ENCODE measurements at places on chromosomes 5 and 9.
A peak's percentile ranks its signal among the peaks of the same experiment; 100 is the strongest.

GRCh38 chr5:118076490-118076889 is 911.9 kb downstream of the DTWD2 start:
- DNase-seq, result no peak

DNA sequence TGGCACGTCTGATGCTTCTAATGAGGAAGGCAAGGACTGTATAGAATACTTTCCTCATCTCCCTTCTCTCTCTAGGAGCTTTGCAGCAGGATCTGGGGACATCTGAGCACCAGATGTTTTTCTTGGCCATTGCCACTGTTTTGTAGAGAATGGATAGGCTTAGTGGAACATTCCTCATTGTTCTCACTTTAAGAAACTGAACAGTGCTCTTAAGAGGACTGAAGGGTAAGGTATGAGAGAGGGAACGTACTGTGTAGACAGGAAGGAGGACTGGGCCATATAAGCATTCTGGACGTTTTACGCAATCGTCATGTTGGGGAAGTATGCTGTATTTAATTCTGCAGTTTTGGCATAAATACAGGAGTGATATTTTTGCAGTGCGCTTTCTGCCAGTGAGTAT is 70.6 kb downstream of the SMARCA2 start:
- DNase-seq, result no peak

- DNase-seq, result no peak
Observed at GRCh38 chr9:34601937-34602573, 9.8 kb downstream of the RPP25L start.

GRCh38 chr9:72952914-72953313 is at the start of gene ALDH1A1:
TSS of gene ALDH1A1 (minus strand) at chr9:72953053. CDS start at chr9:72953000, 53 bp downstream.
- DNase-seq, result no peak

DNA sequence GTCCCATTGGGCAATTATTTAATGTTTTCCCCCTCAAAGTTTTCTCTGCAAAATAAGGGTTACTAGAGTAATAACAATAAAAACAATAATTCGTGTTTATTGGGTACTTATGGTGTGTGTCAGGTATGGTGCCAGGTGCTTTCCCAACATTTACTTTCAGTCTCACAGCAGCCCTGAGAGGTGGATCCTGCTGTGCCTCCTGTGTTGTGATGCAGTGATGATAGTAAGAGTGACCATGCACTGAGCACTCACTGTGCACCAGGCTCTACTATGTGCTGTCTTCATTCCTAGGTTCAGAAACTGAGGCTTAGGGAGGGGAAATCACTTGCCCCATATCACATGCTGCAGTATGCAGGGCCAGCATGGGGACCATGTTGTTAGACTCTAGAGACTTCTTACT is 15.5 kb downstream of the OTULINL start:
- DNase-seq, result no peak

DNA sequence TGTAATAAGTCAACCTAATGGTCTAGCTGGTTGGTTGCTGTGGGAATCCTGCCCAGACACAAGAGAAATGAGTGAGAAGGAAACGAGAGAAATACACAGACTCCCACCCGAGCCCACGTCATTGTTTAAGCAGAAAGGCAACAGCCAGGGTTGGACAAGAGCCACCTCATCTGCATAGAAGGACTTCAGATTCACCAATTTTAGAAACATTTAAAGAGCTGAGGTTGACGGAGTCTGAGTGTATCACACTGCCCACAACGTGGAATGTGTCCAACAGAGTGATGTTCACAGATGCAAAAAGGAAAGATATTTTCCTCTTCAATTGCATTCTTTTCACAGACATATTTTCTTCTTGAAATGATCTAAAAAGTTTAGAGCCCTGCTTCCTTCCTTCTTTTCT is 349.5 kb downstream of the AGTPBP1 start:
- DNase-seq, result no peak

- no peak for DNase-seq
Observed at GRCh38 chr9:37620396-37620795, 28.0 kb upstream of the TOMM5 start.

DNA sequence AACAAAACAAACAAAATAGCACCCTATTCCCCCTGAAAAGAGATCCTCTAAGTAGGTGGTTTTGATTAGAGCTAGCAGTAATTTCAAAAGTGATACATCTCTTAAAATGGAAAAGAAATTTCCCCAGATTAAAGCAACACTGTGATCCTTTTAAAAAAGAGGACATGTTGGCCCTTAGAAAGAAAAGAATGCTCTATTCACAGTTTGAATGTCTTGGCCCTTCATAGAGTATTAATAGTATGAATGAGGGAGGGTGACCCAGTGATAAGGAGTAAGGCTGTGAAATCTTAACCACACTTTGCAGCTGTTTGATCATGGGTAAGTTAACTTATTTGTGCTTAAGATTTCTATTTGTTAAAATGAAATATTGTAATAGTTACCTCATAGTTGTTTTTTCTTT is 467.7 kb upstream of the MEF2C start:
- DNase-seq, result no peak

- no peak for DNase-seq
Observed at GRCh38 chr5:169106911-169107706, 193.8 kb downstream of the SLIT3 start.

GRCh38 chr5:61019642-61020041 is 74.6 kb downstream of the NDUFAF2 start:
- no peak for DNase-seq

DNA sequence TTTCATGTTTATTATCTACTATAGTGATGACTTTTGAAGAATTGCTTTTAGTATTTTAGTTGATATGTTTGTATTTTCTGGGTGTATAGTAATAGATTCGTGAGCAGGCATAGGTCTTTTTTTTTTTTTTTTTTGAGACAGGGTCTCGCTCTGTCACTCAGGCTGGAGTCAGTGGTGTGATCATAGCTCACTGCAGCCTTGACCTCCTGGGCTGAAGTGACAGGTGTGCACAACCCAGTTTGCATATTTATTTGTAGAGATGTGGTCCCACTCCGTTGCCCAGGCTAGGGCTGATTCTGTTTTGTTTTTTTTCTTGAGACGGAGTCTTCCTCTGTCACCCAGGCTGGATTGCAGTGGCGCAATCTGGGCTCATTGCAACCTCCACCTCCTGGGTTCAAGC is 11.9 kb downstream of the ERBIN start:
- DNase-seq, result no peak

GRCh38 chr5:112885001-112885400 is 23.9 kb downstream of the SRP19 start:
- no peak for DNase-seq

GRCh38 chr5:161385027-161385426 is 161.5 kb downstream of the GABRB2 start:
- DNase-seq, result no peak

- DNase-seq, result no peak
Observed at GRCh38 chr5:38782180-38782835, 63.5 kb upstream of the OSMR start.

- DNase-seq, result no peak
Observed at GRCh38 chr9:81535542-81536241, 153.7 kb downstream of the TLE1 start.

DNA sequence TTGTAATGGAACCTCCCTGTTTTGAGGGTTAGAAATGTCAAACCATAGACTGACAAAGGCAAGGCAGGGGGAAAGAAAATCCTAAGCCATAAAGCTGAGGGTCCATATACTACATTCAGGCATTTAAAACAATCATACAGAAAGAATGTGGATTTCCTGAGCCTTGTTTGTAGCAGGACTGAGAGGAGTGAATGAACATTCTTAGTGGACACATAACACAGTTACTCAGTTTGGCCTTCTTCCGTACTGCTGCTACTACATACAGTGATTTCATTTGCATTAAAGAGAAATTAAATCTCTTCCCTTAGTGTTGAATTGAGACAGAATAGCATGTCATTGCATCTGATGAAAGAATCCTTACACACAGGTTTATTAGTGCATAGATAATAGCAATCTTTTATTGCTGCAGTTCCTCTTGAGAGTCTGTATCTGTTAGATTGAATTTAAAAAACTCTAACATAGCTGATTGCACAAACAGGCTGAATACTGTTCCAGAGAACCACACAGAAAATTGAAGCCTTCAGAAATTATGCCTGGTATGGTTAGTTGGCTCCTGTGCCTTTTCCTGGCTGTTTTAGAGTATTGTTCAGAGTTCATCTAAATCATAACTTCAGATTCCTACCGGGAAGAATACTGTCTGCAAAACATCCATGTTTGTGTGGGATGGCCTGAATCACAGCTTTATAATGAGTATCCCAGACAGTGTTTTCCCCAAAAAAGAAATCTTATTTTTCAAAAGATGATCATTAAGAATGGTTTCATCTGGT is 2.0 kb upstream of the MTX3 start:
- no peak for DNase-seq

- no peak for DNase-seq
Observed at GRCh38 chr5:158502686-158503085, 597.0 kb downstream of the EBF1 start.

- no peak for DNase-seq
Observed at GRCh38 chr5:127805448-127805847, 102.3 kb downstream of the CCDC192 start.

GRCh38 chr5:150137997-150138396 is 17.6 kb downstream of the PDGFRB start:
- no peak for DNase-seq

DNA sequence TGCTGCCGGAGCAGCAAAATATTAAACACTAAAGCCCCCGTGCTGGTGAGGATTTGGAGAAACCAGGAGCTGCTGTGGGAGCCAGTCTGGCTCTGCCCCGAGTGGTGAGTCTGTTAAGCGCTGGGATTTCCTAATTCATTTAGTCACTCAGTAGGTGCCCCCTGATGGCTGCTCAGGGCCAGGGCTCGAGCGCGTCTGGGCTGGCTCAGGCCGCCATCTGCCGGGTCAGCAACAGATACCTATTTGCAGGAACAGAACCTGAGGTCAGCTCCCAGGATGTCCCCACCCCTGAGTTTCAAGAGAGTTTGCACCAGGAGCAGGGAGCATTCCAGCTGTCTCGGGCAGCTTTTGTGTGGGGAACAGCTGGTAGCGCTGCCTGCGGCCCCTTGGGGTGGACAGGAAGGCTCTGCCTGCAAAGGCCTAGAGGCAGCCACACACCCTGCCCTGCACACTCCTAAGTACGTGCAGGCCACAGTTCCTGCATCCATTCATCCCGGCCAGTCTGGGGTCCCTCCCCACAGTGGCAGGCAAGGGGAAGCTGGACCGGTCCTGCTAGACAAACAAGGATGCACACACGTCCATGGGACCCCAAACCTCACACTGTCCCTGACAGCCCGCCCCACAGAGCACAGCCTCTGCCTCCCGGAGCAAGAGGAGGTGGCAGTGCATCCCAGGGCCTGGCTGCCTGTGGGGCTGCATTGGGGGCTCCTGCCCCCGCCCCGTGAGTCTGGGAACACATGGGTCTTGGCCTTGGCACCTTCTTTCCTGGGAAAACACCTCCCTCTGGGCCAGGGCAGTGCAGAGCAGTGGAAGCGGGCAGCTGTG is 83.7 kb downstream of the ADAMTS2 start:
- DNase-seq, result no peak

- no peak for DNase-seq
Observed at GRCh38 chr5:32450952-32451351, 6.4 kb upstream of the ZFR start.

DNA sequence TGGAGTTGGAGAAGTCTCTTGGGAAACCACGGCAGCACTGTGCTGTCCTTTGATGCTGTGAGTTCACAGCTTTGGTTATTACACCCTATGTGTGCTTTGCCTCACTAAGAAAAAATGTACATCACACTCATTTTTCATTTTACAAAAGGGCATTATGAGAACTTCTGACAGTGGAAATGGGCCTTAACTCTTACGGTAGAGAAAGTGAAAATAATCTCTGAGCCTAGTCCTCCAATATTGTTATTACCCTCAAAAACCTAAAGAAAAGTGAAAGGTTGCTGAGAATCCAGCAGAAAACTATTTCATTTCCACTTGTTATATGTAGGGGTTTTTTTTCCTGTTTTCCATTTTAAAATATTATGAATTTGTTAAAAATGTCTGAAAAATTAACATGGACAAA is 8.2 kb upstream of the OR13D1 start:
- DNase-seq, result no peak

GRCh38 chr5:141618030-141618803 is 583 bp downstream of the DIAPH1 start:
- peak; percentile 58 for DNase-seq

GRCh38 chr9:29176786-29177185 is 1603.5 kb upstream of the C9orf72 start:
- DNase-seq, result no peak

GRCh38 chr9:131530546-131530919 is 530 bp downstream of the UCK1 start:
- no peak for DNase-seq

DNA sequence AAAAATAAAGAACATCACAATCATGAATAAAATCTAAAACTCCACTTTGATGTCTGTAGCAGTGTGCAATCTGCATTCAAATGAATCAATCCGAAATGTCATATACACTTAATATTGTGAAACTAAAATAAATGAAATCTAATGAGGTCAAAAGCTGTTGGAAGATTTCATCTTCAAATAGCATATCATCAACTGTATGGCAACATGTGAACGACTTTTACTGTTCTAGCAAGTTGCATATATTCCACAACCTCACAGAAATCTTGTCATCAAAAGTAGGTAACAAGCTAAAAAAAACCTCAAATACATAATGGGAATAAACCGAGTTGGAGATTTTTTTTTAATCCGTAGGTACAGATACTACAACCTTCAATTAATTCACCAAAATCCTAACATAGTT is 1.2 kb downstream of the PTBP3 start:
- no peak for DNase-seq

DNA sequence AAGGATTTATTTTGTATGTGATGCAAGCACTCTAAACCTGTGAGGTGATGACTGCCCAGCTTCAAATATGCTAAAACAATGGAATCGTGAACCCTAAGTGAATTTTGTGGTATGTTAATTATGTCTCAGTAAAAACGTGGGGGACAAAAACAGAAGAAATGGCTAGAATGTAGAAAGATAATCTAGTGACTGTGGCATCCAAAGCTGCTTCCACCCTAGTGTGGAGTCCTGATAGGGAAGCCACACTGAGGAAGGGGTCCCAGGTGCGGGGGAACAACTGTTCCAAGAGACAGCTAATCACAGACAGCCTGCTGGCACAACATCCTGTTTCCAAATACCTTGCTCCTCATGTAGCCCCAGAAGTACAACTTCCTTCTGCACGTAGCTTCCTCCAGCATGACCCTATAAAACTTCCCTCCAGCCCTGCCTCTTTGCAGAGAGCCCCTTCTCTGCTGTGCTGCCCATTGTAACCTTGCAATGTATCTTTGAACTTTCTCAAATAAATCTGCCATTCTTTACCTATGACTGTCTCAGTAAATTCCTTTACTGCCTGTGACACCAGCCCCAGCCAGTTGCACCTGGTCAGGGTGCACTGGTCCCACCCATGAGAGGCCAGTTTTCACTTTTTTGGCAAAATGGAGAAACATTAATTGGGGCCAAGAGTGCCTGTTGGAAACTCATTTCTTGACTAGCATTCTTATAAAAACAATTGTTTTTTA is 4.9 kb downstream of the GMCL2 start:
- DNase-seq, result no peak

GRCh38 chr5:176550275-176550831 is 1.2 kb downstream of the CDHR2 start:
- DNase-seq, result no peak

- DNase-seq, result no peak
Observed at GRCh38 chr9:129026442-129027223, 1.5 kb downstream of the SH3GLB2 start.
